Activated CD4-positive, alpha-beta T cell treated with anti-CD3 and anti-CD28 coated beads for 4 hours (primary cell): ENCODE measurements at places on chromosomes 3 and 15.

DNA sequence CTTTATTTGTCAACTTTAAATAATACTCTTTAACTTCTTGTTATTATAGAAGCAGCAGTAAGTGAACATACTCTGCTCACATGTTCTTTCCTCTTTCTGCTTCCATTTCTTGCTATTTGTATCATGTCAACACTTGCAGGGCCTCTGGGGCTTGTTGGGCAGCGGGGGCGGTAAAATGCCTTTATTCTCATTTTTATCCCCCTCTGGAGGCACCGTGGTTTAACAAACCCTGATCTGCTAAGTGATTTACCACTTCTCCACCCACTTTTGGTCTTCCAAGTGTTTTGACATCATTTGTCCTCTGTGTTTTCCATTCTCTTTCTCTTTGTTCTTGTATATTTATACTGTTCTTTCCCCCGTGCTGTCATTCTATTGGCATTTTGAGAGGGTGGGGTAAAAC is 33.9 kb downstream of the SCN10A start:
- no peak for DNase-seq

- no peak for DNase-seq
Observed at GRCh38 chr3:173221010-173221409, 80.0 kb upstream of the SPATA16 start.

DNA sequence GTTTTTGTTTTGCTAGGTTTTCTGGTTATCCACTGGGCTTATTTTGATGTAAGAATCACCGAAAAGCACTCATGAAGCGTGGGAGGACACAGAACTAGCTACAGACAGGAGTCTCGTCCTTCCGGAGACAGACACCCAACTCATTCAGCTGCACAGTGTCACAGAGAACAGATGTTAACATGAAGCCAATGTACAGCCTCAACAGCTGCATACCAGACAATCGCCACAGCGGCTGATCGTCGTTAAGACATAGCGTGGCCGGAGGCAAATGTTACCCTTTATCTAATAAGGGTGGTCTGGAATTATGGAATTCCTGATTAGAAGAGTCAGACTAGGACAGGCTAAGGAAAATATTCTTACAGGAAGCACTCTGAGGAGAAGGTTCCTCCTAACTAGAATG is 1.1 kb upstream of the PYGO1 start:
- no peak for DNase-seq

GRCh38 chr3:126100269-126100633 is 16.3 kb upstream of the SLC41A3 start:
- no peak for DNase-seq

GRCh38 chr3:14482271-14482721 is 57.8 kb downstream of the GRIP2 start:
- no peak for DNase-seq

GRCh38 chr3:184315543-184315867 is 1.1 kb downstream of the EIF4G1 start:
- DNase-seq, result no peak

- no peak for DNase-seq
Observed at GRCh38 chr3:118476885-118477618, 557.6 kb downstream of the IGSF11 start.

- no peak for DNase-seq
Observed at GRCh38 chr3:62592408-62592807, 219.1 kb upstream of the FEZF2 start.

DNA sequence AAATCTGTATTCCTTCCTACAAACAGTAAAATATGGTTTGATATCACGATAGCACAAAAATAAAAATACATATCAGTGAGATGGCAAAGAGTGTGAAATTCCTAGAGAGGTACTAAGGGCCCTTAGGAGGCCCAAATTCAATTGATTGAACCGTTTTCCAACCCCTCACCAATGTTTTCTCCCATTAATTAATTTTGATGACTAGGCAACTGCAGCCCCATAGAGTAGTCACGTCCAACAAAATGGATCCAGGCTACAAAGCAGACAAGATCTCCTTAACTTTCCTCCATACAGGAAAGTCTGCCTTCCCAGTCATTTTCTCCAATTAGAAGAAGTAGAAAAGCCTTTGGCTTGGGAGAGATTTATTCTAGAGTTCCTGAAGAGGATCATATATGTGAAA is 193.9 kb downstream of the PLOD2 start:
- DNase-seq, result no peak

DNA sequence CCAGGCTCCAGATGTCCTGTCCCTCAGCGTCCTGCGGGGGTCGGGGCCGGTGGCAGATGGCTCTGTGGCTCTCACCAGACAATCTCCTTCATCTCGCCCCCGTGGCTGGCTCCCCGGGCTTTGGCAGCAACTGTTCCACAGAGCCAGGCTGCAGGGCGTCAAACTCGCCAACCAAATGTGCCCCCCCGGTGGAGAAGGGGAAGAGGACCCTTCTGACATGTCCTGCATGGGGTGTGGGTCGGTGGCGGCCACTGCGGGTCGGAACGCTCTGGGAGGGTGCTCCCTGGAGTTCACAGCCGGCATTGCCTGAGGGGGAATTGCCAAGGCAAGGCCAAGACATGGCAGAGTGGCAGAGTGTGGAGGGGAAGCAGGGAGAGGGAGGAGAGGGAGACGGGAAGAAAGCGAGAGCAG is 36.0 kb downstream of the BDH1 start:
- no peak for DNase-seq

- DNase-seq, result no peak
Observed at GRCh38 chr3:159480046-159480445, 508.6 kb upstream of the IL12A start.

DNA sequence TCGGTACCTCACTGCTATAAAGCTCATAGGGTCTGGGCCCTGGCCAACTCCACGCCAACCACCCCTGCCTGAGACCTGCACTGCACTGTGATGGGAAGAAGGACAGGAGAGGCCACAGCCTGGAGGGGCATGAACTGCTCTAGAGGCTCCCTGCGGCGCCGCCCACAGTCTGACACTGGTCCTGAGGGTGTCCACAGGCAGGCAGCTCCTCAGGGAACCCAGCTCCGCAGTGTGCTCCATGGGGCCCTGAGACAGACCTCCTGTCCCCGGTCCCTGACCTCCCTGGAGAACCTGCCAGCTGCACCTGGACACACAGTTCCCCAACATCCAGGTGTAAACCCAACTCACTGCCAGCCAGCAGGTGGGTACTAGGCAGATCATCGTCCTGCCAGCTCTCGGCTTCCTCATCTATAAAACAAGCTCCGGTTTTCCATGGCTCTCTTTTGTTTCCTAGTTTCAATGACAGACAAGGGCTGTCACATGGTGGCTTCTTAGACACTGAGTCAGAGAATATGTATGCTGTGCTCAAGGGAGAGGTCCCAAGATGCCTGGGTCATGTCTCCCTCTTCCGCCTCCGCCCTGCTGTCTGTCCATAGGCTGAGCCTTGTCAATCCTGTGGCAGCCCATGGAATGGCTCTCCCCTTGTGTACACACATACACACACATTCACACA is 5.1 kb upstream of the HAPLN3 start:
- DNase-seq, result no peak

DNA sequence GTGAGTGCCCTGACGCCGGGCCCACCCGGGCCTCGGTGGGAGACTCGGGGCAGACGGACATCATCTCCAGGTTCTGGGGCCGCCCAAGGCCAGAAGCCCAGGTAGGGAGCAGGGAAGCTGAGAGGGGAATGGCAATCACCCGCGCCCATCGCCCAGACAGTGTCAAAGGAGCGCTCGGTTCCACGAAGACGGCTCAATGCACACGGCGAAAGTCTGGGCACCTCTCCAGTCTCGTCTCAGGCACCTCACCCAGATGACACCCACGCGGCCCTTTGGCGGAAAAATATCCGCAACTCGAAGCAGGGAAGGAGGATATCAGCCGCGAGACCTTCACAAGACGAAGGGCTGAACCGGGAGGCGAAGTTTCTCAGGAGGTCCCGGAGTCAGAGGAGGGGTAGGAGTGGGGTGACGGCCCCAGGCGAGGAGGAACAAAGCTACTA is 916 bp downstream of the IL17RD start:
- peak; percentile 12 for DNase-seq

GRCh38 chr3:61092870-61093269 is 158.4 kb downstream of the FHIT start:
- no peak for DNase-seq

DNA sequence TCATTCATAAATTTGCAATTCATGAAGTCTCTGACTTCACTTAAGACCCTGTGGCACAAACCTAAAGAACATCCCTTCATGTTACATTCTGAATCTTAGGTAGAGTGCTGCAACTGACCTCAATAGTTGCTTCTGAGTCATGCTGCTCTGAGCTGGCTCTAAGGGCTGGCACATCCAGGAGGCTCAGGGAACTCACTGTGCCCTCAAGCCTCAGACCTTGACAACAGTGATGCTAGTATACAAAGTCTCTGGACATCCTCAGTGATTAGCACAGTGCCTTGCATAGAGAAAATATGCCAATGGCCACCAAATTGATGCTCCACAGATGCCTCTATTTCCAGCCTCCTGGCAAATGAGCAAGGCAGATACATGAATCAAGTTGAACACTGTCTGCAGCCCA is 740.9 kb upstream of the LMCD1 start:
- DNase-seq, result no peak

DNA sequence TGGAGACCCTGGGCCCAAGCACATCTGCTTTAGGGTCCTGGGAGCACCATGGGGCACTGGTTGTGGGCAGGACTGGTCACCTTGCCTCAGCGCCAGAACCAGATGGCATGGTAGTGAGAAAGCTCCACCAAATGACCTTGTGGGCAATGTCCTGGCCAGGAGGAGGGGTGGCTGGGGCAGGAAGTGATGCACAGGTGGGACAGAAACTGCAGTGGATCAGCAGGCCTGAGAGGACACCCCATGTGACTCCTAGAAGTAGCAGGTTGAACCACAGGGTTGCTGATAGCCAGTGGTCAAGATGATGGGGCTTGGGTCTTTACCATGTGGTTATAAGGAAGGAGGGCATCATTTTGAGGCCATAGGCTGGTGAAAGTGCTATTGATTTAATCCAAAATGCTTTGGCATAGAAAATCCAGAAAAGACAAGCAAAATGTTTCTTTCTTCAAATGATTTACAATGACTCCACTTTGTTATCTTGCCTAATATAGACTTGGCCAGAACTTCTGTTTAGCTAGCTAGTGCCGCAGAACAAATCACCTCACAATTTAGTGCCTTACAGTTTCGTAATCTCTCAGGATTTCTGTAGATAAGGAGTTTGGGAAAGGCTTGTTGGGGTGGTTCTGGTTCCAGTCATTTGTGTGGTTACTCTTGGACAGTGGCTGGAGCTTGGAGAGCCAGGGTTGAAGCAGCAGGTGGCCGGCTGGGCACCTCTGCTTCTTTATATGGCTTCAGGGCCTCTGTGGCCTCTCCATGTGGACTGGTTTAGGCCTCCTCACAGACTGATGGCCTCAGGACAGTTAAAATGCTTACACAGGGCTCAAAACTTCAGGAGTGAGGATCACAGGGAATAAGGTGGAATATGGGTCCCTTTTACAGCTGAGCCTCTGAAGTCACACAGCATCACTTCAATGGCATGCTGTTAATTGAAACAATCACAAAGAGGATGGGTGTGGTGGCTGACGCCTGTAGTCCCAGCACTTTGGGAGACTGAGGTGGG is 27.5 kb downstream of the TMEM158 start:
- no peak for DNase-seq

DNA sequence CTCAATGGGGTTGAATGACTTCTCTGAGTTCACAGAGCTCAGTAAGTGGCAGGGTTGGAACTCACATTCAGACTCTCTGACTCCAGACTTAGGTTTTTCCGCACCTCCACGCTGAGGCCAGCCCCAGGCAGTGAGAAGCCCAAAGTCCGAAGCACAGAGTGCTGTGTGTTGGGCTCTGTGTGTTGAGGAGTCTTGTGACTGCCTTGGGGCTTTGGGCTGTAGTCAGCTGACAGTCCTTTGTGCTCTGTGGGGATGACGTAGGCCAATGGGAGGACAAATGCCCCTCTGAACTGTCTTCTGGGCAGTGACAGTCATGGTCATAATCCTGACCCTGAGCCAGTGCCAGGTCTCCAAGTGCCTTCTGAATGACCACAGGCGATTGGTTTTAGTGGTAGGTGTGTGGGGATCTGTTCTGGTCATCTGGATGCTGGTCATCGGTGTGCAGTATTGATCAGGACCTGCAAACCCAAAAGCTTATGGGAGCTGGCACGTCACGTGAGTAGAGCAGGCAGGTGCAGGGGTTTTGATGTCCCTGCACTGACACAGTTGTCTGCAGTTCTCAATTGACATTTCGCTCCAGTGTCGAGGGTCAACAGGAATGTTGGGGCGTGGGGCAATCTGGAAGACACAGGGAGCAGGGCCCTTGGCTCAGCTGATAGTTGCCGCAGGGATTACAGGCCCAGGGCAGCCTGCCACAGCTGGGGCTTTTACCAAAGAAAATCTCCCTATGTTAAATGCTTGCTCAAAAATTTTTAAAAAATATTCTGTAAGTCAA is 45.3 kb downstream of the CAPN3 start:
- DNase-seq, result no peak

DNA sequence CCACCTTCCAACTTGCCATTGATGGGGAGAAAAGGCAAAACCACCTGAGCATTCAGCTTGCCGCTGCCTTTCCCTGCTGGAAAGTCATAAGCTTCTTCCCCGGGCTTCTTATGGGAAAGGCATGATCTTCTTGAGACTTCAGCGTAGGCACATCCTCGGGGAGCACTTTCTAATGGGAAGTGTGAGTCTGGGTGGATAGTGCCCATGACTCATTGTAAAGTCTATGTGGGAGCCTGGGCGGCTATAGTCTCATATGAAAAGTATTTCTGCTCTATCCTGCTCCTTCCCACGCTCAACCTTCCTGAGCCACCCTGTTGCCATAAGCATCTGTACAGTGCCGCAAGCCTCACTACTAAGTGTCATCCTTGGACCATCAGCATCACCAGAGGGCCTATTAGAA is 309.9 kb upstream of the THBS1 start:
- no peak for DNase-seq

DNA sequence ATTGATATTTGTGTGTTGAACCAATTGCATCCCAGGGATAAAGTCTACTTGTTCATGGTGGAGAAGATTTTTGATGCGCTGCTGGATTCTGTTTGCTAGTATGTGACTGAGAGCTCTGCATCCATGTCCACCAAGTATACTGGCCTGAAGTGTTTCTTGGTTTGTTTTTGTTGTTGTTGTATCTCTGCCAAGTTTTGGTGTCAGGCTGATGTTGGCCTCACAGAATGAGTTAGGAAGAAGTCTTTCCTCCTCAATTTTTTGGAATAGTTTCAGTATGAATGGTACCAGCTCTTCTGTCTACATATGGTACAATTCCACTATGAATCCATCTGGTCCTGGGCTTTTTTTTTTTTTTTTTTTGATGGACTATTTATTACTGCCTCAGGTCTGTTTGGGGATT is 50.9 kb upstream of the OSTN start:
- no peak for DNase-seq

GRCh38 chr3:176946202-176946601 is 251.1 kb downstream of the TBL1XR1 start:
- no peak for DNase-seq
